Inflammatory macrophage treated with lipopolysaccharide for 4 hours (primary cell): ENCODE measurements at places on chromosomes 6 and 20.

DNA sequence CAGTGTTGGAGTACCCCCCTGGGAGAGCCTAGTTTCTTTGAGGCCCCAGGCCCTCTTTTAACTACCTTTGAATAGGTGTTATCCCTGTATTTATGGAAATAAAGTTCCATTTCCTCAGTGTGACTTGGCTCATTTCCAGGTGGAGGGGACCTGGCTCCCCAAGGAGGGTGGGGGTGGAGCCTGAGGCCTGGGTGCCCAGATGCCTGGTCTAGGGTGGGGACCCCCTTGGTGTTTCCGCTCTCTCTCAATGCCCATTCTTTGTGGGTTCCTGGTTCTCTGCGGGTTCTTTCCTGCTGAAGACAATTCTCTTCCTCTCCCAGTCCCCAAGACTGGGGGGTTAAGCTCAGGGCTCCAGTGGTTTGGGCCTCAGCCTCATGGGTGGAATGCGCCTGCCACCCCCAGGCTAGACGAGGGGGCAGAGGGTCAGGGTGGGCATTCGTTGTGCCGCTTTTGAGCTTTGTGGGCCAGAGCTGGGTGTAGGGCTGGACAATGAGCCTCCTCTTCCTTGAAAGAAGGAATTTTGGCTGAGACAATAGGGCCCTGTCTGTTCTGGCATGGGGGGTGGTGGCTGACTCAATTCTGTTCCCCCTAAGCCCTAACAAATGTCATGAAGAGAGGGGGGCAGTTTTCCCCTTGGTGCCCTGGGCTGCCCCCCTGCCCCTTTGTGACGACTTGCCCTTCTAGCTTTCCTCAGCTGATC is 686 bp upstream of the EGFL8 start:
- DNase-seq, result no peak

GRCh38 chr6:150382171-150382570 is 13.4 kb downstream of the IYD start:
- no peak for DNase-seq

DNA sequence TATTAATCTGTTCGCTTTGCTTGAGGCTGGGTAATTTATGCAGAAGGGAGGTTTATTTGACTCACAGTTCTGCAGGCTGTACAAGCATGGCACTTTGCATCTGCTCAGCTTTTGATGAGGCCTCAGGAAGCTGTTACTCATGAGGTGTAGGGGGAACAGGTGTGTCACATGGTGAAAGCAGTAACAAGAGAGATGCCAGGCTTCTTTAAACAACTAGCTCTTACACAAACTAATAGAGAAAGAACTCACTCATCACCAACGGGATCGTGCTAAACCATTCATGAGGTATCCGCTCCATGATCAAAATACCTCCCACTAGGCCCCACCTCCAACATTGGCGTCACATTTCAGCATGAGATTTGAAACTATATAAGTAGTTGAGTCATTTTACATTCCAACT is 34.4 kb upstream of the GCLC start:
- no peak for DNase-seq

GRCh38 chr6:43771858-43772680 is 2.1 kb downstream of the VEGFA start:
- DNase-seq, result peak; percentile 50

GRCh38 chr20:35564905-35565304 is 23.0 kb downstream of the ERGIC3 start:
- no peak for DNase-seq

DNA sequence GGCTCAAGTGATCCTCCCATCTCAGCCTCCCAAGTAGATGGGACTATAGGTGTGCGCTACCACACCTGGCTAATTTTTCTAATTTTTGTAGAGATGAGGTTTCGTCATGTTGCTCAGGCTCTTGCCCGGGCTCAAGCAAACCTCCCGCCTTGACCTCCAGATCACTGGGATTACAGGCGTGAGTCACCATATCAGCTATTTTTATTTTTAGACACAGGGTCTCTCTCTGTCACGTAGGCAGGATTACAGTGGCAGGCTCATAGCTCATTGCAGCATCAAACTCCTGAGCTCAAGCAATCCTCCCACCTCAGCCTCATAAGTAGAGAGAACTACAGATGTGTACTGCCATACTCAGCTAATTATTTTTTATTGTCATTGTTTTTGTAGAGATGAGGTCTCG is 41.7 kb downstream of the SLC23A2 start:
- peak; percentile 68 for DNase-seq

DNA sequence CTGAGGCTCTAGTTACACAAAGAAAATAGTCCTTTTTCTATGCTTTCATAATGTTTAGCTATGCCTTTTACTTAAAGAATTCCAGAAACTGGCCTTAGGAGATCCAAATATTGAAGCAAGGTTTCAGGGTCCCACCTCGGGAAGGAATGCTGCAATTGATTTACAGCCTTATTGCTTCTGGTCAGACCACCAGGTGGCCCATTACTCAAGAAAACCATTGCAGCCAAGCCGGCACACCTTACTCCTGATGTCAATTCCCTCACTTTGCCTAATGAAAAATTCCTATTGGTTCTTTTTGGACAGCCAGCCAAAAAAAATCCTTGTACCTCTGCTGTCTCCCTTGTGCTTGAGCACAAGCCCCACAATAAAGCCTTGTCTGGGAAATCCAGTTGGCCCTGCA is 173.9 kb downstream of the LMBRD1 start:
- no peak for DNase-seq

DNA sequence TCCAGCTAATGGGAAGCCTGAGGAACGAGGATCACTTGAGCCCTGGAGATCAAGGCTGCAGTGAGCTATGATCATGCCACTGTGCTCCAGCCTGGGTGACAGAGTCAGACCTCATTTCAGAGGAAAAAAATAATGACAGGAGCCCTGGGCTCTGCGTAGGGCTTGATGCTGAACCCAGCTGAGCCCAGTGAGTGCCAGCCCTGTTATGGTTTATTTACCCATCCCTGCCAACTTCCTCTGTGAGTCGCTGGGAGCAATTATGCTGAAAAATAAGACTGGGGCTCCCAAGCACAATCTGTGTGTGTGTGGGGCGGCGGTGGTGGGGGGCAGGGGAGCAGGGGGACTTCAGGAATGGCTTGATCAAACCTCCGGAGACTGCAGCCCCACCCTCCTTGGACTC is 75.9 kb upstream of the PMEPA1 start:
- DNase-seq, result no peak

DNA sequence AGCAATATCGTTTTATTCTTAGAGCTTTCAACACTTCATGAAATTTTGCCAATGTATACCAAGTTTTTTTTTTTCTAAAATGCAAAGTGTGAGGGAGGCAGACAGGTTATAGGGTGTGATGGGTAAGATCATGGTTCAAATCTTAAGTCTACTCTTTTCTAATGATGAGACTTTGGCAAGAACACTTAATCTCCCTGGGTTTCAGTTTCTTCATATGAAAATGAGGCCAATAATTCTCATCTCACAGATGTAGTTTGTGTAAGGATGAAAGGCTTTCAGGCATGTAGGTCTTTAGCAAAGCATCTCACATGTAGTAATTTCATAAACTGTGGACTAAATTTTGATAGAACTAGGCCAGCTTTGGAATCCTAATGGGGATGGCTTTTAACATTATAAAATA is 457.1 kb downstream of the QKI start:
- no peak for DNase-seq

GRCh38 chr6:37546141-37546871 is 46.6 kb upstream of the CCDC167 start:
- no peak for DNase-seq

DNA sequence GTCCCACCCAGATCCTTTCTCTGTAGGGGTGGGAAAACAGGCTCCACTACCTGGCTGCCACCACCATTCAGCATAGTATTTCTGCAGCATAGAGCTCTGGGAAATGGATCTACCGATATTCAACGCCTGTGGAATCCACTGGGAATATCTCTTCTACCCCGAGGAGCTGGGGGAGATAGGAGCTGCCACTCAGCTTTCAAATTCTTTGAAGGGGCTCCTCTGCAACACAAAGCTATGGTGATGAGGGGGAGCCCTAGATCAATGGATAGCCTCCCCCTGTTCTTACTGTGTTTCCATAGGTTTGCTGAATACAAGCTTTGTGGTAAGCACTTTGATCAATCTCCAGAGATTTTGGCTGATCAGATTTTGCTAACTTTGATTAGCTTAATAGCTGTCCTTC is 12.9 kb downstream of the FAM50B start:
- no peak for DNase-seq

DNA sequence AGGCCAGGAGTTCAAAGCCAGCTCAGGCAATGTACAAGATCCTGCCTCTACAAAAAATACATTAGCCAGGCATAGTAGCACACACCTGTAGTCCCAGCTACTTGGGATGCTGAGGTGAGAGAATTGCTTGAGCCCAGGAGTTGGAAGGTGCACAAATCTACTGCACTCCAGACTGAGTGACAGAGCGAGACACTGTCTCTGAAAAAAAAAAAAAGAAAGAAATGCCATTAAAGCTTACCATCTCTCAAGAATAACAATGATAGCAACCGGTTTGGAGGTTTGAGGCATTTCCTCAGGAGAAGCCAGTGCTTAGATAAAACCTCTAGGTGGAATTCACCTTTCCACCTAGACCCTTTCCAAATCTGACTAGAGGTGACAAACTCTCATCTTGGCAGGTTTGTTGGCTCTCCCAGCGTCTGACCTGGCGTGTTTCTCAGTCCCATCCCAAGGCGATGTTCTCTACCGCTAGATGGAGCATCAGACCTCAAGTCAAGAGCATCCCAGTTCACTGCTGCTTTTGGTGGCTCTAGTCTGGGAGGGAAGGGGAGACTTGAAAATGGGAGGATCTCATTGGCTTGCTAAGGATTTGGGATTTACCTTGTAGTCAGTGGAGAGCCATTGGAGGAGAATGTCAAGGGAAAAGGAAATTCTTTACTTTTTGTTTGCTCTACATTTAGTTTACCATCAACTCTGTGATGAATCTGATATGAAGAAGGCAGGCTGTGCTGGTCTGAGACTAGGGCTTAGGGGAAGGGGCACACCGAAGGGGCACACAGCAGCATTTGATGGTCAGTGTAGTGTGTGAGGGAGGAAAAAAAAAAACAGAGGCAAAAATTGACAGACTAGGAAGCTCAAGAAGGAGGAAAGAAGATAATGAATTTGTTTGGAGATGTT is 67.9 kb downstream of the NCOA7 start:
- DNase-seq, result peak; percentile 40

GRCh38 chr6:148905901-148906300 is 159.1 kb downstream of the UST start:
- DNase-seq, result no peak

GRCh38 chr6:28816909-28817807 is 106.6 kb downstream of the TRIM27 start:
- DNase-seq, result no peak

GRCh38 chr20:49445176-49445575 is 37.3 kb downstream of the KCNB1 start:
- DNase-seq, result no peak

- DNase-seq, result peak; percentile 68
Observed at GRCh38 chr20:31861385-31862156, 8.8 kb downstream of the DUSP15 start.

DNA sequence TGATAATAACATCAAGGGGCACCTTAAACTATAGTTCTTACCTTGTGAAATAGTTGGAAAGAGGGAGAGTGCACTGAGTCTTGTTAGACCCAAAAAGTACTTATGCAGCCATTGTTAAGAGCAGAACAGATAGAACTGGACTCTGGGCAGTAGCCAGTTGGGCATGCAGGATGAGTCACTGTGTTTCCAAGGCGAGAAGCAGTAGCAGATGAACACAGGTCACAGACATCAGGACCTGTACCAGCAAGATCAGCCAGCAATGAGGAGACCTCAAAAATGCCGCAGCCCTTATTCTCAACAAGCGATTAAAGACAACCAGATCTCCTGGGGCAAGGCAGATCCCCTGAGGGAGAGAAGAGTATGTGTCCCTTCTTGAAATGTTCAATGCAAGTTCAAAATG is 79.0 kb downstream of the SAMD3 start:
- no peak for DNase-seq

DNA sequence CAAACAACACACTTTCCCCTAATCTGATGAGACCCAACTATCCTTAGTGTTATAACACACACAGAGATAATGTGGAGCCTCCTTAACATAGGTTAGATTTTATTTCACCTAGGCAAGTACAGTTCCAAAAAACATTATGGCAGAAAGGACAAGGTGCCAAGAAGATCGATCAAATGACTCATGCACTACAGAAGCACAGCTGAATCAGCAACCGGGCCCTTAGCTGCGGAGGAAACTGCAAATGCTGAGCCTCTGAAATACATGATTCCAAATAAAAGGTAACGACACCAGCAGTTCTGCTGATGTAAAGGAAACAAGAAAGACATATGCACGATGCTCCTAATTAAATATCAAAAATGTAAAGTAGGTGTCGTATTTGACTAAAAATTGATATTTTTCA is 19.9 kb upstream of the MUC21 start:
- DNase-seq, result no peak

DNA sequence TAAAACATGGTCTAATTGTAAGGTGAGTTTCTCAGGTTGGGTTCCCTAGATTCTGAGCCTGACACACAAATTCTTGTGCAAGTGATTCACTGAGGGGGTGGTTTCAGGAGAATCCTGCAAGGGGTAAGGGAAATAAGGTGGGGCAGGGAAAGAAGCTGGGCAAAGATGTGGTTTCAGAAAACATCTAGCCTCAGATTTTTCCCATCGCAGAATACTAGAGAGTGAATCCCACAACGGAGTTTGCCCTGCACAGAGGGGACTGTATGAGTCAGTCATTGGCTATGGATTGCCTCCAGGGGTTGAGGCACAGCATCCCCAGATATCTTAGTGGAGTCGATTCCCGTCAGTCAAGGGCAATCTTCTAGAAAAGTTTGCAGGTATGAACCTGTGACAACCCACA is 65.2 kb downstream of the PRL start:
- DNase-seq, result no peak

DNA sequence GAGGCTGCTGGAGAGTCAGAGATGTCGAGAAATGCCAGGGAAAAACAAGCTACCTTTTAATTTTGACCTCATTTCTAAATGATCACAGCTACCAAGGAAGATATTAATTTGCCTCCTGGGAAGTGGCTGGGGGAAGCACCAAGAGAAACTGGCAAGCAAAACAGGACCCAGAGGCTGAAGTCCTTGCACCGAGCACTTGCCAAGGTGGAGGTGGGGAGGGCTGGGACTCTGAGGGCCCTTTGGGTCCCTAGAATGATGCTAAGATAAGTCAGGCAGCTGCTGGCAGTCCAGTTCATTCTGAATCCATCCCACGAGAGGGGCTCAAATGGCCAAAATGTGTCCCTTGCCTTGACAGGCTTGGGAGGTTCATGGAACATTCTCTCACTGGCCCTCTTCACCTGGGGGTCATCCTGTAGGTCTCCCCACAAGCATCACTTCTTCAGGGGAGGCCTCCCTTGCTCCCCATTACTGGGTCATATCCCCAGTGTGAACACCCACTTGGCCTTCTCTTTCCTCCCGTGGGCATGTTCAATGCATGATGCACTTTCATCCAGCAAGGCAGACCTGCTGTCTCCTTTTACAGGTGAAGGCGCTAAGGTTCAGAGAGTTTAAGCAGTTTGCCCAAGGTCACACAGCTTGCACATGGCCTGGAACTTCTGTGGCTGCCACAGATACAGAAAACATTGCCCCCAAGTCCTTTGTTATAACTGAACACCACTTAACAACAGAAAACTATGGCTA is 39.1 kb upstream of the BLCAP start:
- DNase-seq, result no peak
